Activated CD8-positive, alpha-beta memory T cell treated with anti-CD3 and anti-CD28 coated beads for 48 hours (primary cell): ENCODE measurements at places on chromosomes 5 and 9.

DNA sequence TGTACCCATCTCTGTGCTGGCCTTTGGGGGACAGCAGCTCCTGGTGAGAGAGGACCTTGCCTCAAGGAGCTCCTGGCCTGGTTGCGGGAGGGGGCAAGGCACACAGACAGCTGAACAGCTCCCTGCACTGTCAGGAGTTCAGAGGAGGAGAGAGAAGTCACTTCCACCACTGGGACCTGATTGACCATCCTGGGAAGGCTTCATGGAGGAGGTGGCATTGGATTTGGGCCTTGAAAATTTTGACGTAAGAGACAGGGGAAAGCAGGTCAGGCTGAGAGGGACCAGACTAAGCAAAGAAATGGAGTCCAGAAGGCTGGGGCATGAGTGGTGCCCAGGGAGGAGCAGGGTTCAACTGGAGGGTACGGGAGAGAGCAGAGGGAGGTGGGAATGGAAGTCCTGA, 20.3 kb upstream of the DAB2IP start:
- no peak for DNase-seq

DNA sequence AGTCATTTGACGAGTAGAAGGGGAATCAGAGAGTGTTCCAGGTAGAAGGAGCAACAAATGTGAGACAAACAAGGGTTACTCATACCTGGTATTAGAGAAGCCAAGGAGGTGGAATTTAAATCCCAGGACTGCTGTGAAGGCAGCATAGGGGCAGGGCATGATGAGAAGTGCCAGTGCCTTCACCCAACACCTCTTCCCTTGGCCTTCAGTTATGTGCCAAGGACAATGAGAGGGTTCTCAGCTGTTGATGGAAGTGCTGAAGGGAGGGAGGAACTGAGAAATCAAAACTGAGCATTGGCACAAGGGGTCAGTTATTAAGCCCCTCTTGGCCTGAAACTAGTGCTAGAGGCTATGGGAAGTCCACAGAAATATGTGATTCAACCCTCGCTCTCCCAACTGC, 50.3 kb downstream of the GARNL3 start:
- no peak for DNase-seq

DNA sequence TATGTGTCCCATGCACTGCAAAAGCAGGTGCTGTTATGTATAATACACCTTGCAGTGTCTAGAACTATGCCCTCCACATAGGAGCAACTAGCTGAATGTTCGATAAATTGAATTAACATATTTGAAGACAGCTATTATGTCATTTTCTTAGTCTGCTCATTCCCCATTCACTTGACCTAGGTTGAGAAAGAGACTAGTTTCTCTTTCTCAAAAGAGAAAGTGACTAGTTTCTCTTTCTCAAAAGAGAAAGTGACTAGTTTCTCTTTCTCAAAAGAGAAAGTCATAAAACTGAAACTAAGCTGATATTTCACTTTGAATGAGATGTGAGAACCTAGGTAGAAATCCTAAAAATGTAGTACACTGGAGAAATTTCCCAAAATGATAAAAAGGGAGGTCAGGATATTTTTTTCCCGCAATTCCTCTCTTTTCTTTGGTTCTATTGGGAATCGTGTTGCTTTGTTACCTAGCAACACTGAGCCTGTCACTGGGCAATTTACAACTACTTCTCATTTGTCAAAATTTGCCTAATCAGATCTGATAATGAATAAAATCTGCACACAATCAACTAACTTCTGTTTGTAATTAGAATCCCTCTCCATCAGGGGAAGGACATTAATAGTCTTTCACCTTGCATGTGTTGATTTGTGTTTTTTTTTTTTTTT, 132.0 kb upstream of the GRIA1 start:
- DNase-seq: no peak

DNA sequence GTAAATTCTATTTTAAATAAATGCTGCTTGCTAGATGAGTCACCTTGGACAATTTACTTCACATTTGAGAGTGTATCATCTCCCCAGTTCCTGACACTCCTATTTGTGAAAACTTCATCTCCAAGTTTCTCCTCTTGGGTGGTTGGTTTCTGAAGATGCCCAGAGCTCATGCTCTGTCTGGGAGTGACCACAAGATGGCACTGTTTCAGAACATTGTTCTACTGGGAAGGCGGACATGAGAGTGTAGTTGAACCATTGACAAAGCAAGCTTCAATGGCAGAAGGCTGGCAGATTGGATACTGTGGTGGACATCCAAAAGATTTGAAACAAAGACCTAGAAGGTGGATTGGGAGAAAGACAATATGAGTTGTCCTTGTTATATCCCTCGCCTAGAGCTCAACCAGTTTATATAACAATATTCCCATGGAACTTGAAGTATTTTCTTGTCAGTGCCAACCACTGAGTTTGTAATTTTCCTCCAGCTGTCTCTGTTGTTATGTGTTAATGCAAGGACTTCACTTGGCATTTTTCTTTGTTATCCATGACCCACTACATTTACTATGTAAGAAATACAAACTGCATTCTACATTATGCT, 234.3 kb upstream of the ANKH start:
- no peak for DNase-seq
